ENCODE measurements at places on chromosomes 7 and 10.

GRCh38 chr7:84720456-84721097 is 466.3 kb downstream of the SEMA3D start:
- DNase-seq: no peak

DNA sequence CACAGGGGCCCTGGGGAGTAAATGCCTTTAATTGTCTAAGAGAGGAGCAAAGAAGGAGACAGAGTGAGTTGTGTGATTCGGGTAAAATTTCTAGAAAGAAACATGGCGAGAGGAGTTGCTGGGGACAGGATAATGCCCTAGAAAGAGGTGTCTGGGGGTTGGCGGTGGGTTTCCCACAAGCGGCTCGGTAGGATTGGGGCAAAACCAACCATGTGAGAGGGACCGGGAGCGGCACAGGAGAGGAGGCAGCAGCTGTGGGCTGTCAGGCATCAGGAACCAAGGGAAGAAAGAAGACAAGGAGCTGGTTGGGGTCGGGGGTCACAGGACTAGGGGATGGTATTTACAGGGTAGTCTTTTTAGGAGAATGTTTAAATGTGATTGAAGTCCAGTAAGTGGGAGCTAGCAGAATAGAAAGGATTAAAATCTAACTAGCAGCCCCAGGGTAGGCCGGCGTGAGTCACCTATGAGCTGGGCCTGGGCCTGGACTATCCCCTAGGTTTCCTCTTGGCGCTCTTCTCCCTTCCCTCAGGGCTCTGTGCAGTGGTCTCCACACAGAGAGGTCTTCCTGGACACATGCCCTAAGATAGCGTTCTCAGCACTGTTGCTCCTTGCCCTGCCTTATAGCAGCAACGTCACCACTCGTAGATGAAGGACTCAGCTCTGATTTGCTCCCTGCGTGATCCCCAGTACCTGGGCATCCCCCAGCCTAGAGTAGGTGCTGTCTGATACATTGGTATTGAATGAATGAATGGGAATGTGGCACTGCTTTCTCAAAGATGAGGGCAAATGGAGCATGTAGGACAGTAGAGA is 32.6 kb downstream of the IKZF1 start:
- DNase-seq: peak; percentile 66

- DNase-seq: no peak
Measured at GRCh38 chr7:90980545-90980944, 283.7 kb upstream of the FZD1 start.

- DNase-seq: no peak
Measured at GRCh38 chr7:77310982-77311381, 105.2 kb downstream of the GSAP start.

DNA sequence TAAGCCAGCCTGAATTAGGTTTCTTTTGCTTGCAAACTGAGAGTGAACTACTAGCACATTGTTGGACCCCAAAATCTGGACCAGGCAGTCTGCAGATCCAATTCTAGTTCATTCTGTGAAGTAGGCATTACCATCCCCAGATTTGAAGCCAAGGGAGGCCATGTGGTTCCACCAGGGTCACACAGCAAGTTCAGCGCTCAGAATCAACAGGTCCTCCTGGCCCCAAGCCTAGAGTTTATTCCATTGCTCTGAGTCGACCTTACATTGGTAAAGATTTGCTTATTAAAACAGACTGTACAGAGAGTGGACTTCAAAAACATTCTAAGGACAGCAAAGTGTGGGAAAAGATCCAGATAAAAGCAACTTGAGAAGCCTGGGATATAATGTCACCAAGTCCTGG is 50.9 kb downstream of the AFAP1L2 start:
- DNase-seq: no peak

GRCh38 chr7:158683541-158683940 is 21.1 kb downstream of the NCAPG2 start:
- DNase-seq: no peak

- no peak for DNase-seq
Measured at GRCh38 chr7:135905355-135905754, 71.8 kb downstream of the MTPN start.

GRCh38 chr10:83915801-83916200 is 223.5 kb upstream of the GHITM start:
- DNase-seq: no peak

DNA sequence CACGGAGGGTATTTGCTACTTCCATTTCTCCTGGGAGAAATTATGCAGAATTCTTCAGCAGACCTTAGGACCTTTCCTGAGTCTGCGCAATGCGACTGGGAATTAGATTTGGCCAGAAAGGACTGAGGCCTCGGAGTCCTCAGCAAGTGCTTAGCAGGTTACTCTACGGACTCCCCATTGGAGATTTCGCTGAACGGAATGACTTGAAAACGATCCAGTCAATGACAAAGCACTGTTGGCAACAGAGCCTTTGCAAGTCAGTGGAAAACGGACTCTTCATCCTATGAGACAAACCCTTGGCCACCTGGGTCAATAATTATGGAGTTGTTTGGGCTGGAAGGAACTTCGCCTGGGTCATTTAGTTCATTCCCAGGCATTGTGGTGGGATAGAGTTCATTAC is 107.4 kb downstream of the FAM204A start:
- DNase-seq: no peak

DNA sequence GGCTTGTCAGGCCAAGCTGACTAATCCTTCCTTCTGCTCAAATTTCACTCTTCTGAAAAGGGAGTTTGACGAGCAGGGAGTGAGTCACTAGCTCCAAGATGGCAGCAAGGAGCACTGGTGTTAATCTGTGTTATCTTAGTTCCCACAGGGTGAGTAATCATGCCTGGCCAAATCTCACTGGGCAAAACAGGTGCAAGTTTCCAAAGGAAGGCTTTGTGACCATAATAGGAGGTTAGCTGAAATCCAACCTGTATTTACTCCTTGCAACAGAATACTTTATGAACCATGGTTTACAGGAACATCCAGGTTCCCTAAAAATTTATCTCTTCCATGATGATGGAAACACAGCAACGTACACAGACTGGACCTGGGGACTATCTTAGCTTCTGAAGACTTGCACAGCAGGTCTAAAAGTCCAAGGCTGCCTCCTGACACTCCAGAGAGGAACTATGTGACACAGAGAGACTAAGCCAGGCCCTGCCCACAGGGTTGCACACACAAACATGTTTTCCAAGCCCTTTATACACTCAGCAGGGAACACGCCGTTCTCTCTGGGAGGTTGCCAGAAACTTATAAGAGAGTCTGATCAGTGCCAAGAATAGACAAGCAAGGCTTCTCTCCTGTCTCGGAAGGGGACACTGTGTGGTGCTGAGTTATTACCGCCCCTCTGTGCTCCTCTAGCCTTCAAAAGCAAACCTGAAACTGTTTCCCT is 46.3 kb downstream of the PDK4 start:
- DNase-seq: no peak

GRCh38 chr7:19982841-19983835 is 209.7 kb upstream of the TMEM196 start:
- DNase-seq: no peak

DNA sequence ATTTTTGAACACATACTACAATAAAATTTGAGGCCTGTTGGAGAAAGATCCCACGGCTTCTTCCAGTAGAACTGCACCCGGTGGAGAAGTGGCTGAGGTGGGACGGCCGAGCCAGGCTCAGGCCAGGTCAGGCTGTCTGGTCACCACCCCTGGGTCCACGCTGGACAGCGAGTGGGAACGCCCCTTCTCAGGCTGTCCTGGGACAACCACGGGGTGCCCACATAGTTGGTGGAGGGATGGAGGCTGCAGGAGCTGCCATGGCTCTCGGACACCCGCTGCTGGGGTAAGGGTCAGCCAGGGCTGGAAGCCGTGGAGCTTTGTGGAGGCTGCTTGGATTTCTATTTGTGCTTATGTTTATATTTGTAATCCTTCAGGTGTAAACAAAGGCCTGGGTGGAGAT is 206.5 kb downstream of the DNAJB6 start:
- DNase-seq: no peak

GRCh38 chr7:148222721-148223120 is 367.8 kb upstream of the C7orf33 start:
- DNase-seq: no peak

- peak; percentile 1 for DNase-seq
Measured at GRCh38 chr7:142793156-142793555, 22.4 kb downstream of the PRSS2 start.

DNA sequence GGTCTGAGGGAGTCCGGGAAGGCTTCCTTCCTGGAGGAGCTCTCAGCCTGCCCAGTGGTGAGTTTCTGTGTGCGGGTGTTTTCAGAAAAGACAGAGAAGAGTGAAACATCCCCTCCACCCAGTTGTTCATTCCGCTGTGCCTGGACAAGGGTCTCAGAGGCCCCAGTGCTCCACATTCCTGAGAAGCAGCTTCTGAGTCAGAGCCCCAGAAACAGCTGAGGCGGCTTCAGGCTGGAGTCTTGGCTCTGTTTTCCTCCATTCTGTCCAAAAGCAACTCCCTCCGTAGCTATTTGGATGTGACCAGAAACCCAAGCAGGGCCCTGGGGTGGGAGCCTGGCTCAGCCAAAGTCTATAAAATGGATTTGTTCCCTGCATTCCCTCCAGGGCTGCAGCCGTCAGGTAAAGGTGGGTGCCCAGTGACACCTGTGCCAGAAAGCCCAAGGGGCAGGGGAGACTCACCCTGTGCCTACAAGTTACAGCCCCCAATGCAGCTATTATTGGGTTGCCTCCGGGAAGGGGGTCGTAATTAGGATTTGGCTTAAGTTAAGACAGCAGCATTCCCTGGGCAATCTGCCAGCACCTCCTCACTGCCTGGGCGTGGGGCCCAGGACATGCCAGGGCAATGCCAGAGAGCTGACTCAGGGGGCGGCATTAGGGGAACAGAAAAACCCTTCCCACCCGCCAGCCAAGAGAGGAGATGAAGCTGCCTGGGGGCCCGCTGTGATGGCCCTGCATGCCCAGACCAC is 13.1 kb upstream of the CAMK2G start:
- no peak for DNase-seq

DNA sequence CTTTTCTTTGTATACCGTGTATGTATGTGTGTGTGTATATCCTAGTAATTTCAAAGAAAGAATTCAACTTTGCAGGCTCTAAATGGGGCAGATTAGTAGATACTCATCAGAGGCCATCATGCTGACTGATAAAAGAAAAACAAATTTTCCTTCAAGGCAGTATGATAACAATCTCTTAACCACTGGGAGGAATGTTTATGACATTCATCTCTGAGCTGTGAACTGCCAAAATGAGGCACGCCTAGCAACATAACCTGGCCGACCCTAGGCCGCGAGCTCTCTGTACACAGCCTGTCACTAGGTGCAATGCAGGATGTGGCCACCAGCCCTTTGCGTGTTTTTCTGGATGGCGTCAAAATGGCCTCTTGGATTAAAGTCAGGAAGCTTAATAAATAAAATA is 343.7 kb upstream of the GALNT17 start:
- peak; percentile 72 for DNase-seq

GRCh38 chr10:43417950-43418768 is 9.2 kb upstream of the HNRNPF start:
- DNase-seq: peak; percentile 77

- no peak for DNase-seq
Measured at GRCh38 chr10:11882646-11883375, 59.7 kb downstream of the PROSER2 start.

DNA sequence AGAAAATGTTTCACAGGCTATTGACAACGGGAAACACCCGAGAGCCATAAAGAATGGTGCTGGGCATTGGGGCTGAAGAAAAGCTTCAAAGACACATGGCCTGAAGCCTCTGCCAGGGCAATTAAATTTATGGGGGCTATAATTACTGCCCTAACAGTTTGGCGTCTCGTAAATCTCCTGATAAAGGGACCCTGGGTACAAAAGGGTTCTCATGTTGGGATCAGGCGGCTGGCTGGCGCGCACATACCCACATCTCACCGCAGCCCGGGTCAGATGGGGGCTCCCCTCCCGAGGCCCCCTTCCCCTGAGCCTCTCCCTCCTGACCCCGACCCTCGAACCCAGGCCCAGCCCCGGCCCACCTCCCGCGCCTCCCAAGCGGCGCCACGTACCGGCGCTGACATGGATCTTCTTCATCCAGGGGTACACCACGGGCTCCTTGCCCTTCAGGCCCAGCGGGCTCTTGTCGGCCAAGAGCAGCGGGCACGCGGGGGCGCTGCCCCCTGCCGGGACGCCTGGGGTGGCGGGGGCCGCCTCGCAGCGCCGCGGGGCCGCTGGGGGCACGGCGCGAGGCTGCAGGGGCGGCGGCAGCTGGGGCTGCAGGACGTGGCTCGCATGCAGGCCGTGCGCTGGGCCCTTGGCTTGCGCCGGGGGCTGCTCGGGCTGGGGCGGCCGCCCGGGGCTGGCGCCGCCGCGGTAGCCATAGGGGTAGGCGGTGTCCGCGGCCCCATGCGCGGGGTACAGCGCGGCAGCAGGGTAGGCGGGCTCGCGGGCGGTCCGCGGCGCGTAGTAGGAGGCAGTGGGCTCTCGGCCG is 623 bp downstream of the HOXA4 start:
- DNase-seq: no peak

- no peak for DNase-seq
Measured at GRCh38 chr10:68231817-68232251, at the start of gene ATOH7. Gene ATOH7, minus strand, starts transcription at chr10:68232113. Its CDS starts 436 bp downstream, at chr10:68231677.

DNA sequence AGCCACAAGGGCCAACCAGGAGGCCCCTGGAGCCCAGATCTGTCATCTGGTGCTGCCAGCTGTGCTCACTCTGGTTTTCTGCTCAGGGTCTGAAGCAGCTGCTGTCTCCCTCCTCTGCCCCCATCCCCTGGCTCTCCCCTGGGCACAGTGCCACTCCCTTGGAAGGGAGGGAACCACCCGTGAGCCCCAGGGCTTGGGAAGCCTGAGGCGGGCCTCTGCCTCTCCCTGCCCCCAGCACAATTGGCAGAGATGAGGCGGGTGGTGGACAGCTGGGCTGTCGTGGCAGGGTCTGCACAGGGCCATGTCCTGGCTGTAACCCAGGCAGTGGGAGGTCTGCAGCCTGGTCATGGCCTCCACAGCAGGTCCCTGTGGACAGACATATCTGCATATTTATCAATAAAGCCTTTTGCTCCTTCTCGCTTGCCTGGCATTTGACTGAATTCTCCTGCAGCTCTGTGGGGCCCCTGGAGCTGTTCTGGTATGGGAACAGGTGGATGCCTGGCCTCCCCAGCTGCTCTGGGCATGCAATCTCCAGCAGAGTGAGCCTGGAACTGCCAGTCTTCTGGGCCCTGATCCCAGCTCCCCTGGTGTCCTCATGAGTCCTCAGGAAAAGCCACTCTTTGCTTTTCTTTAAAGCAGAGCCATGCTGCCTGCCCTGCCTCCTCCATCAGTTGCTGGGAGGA is 1.6 kb upstream of the ANKRD2 start:
- DNase-seq: no peak

DNA sequence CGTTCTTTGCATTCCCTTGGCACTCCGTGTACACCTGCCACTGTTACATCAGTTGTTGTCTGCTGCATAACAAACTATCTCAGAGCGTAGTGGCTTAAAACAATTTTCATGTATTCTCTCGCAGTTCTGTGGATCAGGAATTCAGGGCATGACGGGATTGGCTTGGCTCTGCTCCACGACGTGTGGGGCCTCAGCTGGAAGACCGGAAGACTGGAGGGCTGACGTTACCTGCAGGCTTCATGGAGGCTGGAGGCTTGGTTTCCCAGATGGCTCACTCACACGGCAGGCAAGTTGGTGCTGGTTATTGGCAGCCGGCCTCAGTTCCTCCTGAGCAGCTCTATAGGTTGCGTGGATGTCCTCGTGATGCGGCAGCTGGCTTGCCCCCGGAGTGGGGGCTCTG is 25.5 kb downstream of the NYAP1 start:
- no peak for DNase-seq

- DNase-seq: no peak
Measured at GRCh38 chr10:20919481-20919880, 22.4 kb upstream of the NEBL start.

- no peak for DNase-seq
Measured at GRCh38 chr10:71740069-71740653, 20.6 kb upstream of the C10orf105 start.

All from CD4-positive, alpha-beta T cell treated with Interleukin-17A for 1 hour (primary cell).